ENCODE measurements at places on chromosomes 11 and 22.
A peak's percentile ranks its signal among the peaks of the same experiment; 100 is the strongest.

DNA sequence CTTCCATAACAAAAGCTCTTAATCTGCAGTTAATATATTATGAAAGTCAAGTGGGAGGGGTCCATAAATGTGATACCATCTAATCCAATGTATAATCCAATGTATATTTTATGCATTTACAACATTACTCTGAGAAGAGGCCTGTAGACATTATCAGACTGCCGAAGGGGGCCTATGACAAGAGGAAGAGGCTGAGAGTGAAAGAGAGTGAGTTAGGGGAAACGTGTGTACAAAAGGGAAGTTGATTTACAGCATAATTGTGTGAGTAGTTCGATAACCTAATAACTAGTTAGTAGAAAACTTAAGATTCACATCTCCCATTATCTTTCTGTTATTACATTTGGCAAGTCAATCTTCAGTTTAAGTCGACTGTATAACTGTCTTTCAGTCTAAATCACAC is 86.6 kb downstream of the DDX10 start:
- DNase-seq, result no peak

- DNase-seq, result no peak
Measured at GRCh38 chr11:132719684-132720083, 812.6 kb downstream of the OPCML start.

DNA sequence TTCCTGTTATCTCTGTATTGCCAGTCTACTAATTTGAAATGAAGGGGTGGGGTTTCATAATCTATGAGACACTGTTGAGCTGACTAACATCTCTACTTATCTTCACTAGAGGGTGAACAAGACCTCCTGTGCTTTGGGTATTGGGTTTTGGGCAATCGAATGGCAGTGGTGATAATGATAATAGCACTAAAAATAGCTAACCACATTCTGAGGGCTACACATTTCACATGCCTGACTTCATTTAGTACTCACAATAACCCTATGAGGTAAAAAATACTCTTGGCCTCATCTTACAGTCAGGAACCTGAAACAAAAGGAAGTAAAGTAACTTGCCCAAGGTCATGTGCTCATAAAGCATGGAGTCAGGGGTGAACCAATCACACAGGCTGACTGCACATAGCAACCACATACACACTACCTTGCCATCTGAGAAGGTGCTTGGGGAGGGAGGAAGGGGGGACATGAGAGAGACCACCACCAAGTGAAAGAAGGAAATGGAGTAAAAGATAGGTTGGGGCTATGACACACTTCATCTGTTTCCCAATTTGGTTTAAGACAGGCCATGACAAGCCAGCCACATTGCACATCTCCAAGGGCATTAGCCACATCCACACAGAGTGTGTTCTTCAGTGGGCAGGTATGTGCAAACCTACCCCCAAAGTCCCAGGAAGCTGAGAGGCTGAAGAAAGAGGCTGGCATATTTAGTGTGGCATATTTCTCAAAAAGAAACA is 387.6 kb upstream of the DDI1 start:
- no peak for DNase-seq

- DNase-seq, result no peak
Measured at GRCh38 chr11:84819128-84819527, 808.0 kb downstream of the DLG2 start.

DNA sequence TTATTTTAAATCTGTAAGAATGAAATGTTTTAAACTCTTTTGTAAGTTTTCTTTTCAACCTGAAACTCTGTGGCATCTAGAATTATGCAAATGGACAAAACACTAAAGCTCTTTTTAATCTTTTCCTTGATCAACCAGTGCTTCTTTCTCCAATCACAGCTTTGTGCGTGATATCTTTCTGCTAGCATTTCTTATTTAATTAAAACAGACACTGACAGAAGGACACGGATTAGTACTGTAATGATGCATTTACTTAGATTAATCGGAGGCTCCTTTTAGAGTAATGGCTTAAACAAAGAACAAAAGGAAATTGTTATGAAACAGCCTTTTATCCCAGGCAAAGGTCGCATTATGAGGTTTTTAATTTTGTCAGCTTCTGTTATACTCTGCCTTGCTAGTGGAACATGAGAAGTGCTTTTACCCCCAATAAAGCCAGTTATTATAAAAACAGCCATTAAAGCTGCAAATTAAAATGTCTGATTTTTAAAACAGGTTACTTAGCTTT is 48.5 kb upstream of the SOX6 start:
- DNase-seq, result no peak

DNA sequence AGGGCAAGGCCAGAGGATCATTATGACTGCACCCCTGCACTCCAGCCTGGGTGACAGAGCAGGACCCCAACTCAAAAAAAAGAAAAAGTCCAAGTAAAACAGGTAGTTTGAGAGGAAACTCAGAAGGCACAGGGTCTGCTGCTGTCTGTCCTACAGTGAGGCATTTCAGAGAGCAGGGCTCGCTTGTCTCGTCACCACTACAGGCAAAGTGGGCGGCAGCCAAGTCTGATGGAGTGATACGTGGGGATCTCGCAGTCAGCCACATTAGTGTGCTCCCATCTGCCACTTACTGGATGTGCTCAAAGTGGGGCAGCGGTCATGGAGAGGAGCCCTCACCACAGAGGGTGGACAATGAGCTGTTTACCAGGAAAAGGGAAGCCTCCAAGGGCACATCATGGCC is 42.1 kb downstream of the PI4KA start:
- DNase-seq, result no peak

GRCh38 chr22:50527921-50528681 is 1.7 kb downstream of the TYMP start:
- no peak for DNase-seq

DNA sequence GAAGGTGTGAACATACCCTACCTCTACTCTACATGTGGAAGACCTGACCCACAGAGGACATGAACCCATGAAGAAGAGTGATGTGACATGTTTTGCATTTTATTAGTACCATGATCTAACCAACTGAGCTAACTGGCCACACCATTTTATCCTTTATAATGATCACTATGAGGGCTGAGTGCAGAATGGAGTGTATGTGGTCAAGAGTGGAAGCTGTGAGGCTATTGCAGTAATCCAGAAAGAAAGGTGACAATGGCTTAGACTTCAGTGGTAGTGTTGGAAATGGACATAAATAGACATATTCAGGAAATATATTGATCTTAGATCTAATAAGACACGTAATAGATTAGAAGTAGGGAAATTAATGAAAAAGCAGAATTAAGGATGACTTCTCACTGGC is 3.8 kb downstream of the SRSF8 start:
- no peak for DNase-seq

DNA sequence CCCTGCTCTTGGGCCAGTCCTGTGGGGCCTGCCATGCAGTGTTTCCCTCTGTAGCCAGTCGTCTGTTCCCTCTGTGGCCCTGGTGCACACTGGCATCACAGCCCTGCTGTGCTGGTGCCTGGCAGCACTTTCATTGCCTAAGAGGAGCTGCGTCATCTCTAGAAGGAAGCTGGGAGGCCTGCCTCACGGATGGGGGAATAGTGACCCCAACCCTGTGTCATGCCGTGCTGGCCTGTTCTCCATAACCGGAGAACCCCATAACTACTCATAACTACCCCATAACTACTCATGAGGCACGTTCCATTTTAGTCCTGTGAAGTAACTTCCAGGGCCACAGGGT is 14.0 kb downstream of the RAB36 start:
- DNase-seq, result no peak

DNA sequence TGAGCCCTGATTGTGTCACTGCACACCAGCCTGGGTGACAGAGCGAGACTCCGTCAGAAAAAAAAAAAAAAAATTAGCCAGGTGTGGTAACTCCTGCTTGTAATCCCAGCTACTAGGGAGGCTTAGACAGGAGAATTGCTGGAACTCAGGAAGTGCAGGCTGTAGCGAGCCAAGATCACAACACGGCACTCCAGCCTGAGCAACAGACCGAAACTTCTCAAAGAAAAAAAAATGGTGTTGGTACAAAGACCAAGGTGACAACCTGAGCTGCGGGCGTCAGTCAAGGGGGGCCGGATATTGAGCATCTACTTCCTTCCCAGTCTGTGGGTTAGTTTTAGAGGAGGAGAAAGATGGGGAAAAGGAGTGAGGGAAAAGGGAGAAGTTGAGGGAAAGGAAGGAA is 48.5 kb upstream of the HSPA8 start:
- DNase-seq, result no peak

GRCh38 chr11:92141159-92141558 is 83.5 kb upstream of the FAT3 start:
- DNase-seq, result no peak

- DNase-seq, result no peak
Measured at GRCh38 chr11:127061947-127062346, 61.4 kb upstream of the KIRREL3 start.

GRCh38 chr11:6612213-6613041 is at the start of gene TAF10:
TAF10 (minus strand) TSS chr11:6612216; CDS start chr11:6612189, 27 bp downstream.
- DNase-seq, result peak; percentile 93

- DNase-seq, result no peak
Measured at GRCh38 chr11:27231530-27231929, 131.5 kb downstream of the CCDC34 start.

- DNase-seq, result no peak
Measured at GRCh38 chr11:34860034-34860433, 56.1 kb downstream of the APIP start.

DNA sequence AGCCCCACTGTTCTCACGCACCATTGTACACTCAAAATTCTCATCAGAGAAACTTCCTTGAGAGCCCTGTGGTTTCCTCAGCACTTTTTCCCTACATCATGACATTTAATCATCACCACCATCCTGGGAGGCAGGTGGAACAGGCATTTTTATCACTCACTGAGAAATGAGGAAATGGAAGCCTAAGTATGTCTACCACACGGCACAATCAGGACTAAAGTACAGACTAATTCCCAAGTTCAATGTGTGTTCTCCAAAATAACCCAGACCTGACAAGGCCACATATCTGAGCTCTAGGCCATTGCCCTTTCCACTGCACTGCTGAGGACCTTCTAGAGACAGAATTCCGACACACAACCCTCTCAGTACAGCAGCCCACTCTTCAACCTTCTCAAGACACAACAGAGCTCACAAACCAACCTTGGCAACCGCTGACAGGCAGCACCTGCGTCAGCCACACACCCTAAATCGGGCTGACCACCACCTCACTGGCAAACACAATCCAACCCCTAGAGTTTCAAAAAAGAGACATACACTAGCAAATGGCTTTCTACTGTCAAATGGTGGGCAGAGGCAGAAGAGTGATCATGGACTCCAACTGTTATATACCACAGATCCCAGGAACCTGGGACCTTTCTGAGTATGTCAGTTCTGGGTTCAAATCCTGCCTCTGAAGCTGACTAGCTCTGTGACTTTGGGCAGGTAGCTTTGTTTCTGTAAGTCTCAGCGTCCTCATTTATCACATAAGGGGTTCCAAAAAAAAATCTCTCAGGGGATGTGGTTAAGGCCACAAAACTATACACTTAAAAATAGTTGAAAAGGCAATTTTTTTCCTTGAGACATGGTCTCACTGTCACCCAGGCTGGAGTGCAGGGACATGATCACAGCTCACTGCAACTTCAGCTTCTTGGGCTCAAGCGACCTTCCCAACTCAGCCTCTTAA is 16.3 kb downstream of the SMCO4 start:
- DNase-seq, result no peak

- no peak for DNase-seq
Measured at GRCh38 chr11:133443206-133443747, 89.0 kb downstream of the OPCML start.

DNA sequence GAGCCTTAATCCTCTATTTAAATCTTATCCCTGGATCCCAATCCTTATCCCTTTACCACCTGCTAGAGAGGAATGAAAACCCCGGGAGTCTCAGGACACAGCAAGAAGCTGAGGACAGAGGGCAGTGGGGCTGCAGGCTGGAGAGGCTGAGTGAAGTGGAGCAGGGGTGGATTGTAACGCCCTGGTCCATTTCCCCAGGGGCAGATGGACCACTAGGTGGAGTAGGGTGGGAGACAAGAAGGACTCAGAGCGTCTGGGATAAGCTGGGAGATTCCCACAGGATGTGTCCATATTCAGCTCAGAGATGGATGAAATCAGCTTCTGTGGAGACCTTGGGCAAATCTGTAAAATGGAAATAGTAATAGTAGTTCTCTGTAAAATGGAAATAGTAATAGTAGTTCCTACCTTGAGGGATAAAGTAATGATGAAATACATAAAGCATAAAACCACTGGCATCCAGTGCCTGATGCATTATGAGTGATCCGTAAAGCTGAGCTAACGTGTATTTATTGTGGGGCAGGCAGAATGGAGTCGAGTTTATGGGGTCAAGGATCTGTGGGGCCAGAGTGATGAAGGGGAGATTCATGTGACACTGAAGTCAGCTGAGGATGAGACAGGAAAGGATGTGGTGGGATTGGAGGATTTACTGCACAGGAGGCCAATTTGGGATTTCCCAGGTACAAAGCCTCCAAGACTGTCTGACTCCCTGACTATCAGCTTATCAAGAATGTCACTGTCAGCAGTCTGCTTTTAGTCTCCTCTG is 1.9 kb upstream of the ROBO4 start:
- no peak for DNase-seq

DNA sequence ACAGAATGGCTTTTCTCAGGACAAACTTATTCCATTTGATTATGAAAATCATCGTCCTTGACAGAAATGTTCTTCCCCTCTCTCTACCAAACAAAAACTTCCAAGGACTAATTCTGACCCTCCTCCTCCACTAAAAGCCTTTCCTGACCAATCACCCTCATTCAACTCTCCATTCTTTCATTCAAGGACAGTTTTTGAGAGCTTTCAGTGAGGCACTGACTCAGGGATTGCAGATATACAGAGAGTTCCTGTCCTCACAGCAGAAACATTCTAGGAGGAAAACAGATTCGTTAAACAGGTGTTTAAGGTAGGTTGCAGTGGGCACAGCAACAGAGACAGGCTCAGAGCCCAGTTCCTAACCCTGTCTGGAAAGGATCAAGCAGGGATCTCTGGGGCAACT is 41.5 kb downstream of the OR4D9 start:
- no peak for DNase-seq

GRCh38 chr11:19632499-19632834 is 80.2 kb upstream of the NAV2 start:
- DNase-seq, result no peak

GRCh38 chr11:27416568-27417176 is 53.7 kb upstream of the CCDC34 start:
- no peak for DNase-seq

GRCh38 chr11:120318906-120319305 is 6.2 kb upstream of the TLCD5 start:
- no peak for DNase-seq

DNA sequence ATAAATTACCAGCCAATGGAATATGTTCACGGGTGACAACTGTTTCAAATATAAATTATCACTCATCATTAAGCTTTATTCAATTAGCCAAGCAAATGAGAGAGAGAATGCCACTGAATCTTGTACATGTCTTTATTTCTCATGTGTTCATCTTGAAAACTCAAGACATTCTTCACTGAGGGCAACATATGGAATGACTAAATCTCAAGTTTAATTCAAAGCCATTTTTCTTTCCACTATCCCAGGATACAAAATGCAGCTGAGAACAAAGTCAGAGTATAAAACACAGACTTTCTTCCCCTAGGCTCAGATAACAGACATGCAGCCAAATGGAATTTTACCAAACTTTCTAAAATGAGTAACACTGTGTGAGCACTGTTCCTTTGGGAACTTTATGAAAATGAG is 12.1 kb upstream of the BBOX1 start:
- DNase-seq, result no peak

Measured in stimulated activated CD8-positive, alpha-beta memory T cell treated with anti-CD3 and anti-CD28 coated beads, Interleukin-2, amount 100 ng/mL, for 1 hour (primary cell).